ENCODE measurements at places on chromosomes 11 and 22. TPM values are rescaled to one million over a fixed set of nuclear protein-coding genes. Genes with fewer than 3 reads are reported as not detected.

- DNase-seq, result no peak
These were observed 4.0 kb upstream of the SGSM1 start for GRCh38 chr22:24801901-24802465.

GRCh38 chr11:22244986-22245592 is 52.2 kb downstream of the ANO5 start:
- DNase-seq, result peak; percentile 50

DNA sequence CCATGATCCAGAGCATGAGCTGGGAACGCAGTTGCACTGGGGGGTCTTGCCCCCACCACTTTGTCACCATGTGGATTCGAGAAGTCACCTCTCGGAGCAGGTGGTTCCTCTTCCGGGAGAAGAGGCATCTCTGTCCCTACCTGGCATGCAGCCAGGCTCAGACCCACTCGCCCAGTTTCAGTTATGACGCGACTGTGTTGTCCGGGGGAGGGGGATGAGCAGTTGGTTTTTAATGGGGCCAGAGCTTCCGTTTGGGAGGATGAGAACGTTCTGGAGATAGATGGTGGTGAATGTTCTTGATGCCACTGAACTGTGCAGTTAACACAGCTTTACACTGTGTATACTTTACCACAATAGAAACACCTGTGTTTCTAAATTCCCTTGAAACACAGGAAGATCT is 41.5 kb downstream of the DHCR7 start:
- DNase-seq, result no peak

- no peak for DNase-seq
These were observed 85.3 kb upstream of the WNT7B start for GRCh38 chr22:46062232-46062615.

- no peak for DNase-seq
These were observed 15.7 kb downstream of the IFITM10 start for GRCh38 chr11:1734641-1735081.

Gene ZNF195
- 47.9 TPM for total RNA-seq

Gene RASSF7
- 58.6 TPM for total RNA-seq

Gene OR51I1
- not detected for total RNA-seq

Gene LIF
- total RNA-seq, result 71.6 TPM

Gene HTR3A
- not detected for total RNA-seq

Measured in PC-3 (cell line).